ENCODE measurements at places on chromosomes 7 and 10. TPM values are rescaled to one million over a fixed set of nuclear protein-coding genes. Genes with fewer than 3 reads are reported as not detected.

- no peak for DNase-seq
Measured at GRCh38 chr10:109624939-109625338, 298.4 kb downstream of the XPNPEP1 start.

DNA sequence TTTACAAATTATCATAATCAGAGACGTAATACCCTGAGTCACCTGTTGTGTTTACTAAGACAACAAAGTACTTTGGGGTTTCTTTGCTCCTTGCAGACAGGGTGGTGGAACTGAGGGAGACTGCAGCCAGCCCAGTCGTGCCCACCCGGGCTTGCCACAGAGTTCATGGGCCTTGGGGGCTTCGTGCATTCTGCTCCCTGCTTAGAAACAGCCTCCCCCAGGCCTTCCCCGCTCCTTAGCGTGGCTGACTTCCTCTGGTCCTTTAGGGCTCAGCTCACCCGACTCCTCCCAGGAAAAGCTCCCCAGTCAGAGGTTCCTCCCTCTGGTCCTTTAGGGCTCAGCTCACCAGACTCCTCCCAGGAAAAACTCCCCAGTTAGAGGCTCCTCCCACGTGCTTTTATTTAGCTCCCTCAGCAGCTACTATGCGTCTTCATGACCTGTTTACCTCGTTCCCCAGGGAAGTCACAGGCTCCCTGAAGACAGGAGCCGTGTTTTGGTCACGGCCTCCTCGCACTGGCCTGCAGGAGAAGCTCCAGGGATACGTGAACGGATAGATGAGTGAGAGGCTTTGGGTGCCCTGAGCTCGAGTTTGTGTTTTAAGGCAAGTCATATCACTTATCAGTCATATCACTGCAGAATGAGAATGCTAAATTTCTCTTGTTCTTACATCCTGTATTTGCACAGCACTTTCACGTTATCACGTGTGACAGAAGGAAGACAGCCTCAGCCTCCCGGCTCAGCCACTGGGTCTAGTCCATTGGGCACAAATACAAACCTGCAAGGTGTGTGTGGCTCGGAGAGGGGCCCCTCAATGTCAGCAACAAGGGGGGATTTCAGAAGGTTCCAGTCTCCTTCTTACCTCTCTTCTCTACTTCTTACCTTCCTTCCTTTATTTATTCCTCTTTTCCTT, 52.7 kb upstream of the VIPR2 start:
- DNase-seq = peak; percentile 10

DNA sequence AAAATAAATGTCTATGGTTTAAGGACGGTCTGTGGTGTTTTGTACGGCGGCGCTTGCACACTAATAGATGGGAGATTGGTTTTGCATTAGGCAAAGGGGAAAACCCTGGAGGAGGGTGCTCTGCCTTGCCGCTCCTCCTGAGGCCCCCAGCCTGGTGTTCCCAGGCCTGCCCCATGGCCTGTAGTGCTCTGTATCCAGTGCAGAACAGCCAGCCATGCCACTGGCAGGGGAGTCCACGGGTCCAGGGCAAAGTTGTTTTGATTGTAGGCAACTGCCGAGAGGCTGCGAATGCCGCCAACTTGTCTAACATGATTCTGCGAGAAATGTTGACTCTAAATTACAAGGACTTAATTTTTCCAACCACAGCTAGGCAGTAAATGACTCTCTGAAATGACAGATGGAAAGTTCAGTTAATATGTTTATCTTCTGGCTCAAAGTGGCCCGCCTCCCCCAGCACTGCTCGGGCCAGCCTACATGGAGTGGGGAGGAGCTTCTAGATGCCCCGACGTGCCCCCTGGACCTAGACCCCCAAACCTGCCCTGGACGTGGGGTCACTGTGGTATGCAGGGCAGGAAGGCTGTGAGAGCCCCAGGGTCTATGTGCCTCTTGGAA, 104.6 kb upstream of the GDF10 start:
- no peak for DNase-seq

GRCh38 chr7:77811516-77812289, 13.1 kb downstream of the PHTF2 start:
- no peak for DNase-seq

DNA sequence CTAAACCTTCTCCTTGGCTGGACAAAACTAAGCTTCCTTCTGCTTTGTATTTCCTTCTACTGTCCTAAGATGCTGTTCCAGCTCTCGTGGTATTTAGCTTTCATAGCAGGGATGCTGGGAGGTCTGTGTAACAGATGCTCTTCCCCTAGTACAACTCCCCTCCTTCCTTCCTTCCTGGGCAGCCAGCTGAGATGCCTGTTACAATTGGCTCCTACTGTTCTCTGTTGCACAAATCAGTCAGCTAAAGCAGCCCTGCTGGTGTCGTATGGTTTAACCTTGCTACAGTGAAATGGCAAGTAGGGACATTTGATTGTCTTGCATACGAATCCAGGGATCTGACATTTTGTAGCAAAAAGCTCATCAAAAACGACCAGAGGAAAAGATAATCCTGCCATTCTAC, 143.8 kb downstream of the ARHGAP21 start:
- DNase-seq = no peak

DNA sequence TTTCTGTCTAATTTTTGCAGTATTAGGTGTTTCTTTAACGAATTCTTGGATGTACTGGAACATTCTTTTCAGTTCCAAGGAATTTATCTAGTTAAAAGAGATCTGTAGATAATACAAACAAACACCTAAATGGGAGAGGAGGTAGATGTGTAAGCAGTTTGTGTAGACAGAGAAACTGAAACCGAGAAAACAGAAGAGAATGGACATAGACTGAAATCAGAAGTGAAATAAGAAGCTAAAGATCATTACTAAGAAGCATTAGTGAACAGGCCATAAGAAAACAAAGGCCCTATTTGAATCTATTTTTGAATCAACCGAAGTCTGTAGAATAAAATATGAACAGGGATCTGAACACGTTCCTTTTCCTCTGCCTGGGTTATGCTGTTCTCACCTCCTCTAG, 26.5 kb upstream of the TMEM229A start:
- DNase-seq = no peak

GRCh38 chr10:86747796-86748581, 8.4 kb upstream of the BMPR1A start:
- no peak for DNase-seq

- no peak for DNase-seq
Measured at GRCh38 chr7:132441935-132442334, 134.3 kb downstream of the PLXNA4 start.

DNA sequence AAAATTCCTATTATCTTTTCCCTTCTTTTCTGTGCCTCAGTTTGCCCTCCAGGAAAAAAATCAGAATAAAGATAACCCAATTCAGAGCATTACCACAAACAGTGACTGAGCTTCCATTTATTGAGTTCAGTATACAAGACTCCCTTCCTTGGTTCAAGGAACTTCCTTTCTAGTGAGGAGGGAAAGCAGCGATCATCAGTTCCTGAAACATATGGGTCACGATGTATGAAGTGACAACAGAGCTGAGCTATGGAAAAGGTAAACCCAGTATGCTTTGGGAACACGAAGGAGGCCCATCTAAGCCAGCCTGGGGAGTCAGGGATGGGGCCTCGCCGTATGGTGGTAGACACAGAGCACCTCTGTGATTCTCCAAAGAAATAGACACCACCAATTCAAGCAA, 15.8 kb downstream of the C10orf71 start:
- DNase-seq = no peak

- DNase-seq = peak; percentile 92
Measured at GRCh38 chr10:63115732-63116383, 17.3 kb upstream of the NRBF2 start.

DNA sequence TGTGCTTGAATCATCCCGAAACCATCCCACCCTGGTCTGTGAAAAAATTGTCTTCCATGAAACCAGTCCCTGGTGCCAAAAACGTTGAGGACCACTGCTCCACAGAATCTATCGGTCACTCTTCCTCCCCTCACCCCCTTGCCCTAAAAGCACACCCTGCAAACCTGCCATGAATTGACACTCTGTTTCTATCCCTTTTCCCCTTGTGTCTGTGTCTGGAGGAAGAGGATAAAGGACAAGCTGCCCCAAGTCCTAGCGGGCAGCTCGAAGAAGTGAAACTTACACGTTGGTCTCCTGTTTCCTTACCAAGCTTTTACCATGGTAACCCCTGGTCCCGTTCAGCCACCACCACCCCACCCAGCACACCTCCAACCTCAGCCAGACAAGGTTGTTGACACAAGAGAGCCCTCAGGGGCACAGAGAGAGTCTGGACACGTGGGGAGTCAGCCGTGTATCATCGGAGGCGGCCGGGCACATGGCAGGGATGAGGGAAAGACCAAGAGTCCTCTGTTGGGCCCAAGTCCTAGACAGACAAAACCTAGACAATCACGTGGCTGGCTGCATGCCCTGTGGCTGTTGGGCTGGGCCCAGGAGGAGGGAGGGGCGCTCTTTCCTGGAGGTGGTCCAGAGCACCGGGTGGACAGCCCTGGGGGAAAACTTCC, 784 bp upstream of the SERPINE1 start:
- DNase-seq = peak; percentile 88

DNA sequence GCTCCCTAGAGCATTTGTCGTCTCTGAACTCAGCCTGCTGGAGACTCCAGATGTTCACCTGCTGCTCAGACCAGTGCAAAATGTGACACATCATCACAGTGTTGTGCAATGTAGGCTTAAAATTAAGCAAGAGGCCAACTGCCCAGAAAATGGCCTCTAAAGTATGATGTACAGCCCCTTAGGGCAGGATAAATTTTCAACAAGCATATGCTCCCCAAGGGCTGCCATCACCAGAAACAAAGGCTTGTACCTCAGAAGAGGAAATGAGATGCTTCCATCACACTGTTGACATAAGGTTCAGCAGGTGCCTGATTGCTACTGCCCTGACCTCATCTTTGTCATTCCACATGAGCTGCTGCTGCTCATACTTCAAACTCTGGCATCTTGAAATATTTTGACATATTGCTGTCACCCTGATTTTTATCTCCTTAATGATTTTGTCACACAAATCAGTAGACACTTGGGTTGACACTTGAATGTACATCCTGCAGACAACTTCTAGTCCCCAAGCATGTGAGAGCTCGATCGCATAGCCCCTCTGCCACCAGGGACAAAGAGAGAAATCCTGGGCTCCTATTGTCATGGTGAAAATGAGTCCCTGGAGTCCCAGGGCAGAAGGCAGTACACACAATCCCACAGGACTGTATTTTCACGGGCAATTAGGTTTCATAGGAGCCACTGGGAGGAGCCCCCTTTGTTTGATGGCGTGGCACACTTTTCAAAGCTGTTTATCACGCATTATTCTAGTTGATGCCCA, 219.7 kb upstream of the STK17A start:
- peak; percentile 77 for DNase-seq

DNA sequence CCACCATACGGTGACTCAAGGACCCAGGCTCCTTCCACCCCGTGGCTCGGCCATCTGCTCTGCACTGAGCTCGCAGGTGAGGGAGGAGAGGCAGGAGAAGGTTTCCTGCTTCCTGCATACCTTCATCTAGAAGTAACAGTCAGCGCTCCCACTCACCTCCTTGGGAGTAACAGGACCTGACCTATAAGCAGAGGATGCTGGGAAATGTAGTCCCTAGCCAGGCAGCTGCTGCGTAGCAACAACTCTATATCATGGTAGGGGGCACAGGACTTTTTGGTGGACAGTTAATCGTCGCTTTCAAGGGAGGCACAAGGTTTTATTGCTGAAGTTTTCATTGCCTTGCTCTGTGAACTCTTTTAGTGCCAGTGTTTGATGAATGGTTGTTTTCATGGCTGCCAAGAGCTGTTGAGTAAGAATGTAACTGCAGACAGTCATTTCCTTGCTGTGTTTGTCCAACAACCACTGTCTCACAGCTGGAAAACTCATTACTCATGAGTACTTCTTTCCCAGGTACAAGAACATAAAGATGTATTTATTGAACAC, 10.2 kb upstream of the ZFYVE27 start:
- peak; percentile 94 for DNase-seq

DNA sequence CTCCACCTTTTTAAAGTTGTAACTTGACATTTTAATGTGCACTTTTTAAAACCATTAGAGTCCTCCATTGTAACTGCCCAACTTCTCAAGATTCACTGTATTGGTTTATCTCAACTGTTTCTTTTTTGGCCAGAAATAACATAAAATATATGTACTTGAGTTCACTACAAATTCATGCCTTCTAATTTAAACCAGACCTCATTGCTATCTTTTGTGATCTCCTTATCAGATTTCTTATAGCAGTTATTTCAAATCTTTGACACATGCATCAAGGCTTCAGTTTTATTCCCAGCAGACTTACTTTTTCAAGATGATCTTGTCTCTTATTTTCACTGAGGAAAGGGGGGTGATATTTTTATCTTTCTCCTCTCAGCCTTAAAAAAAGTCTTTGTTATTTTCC, 154.3 kb downstream of the PHF14 start:
- no peak for DNase-seq

DNA sequence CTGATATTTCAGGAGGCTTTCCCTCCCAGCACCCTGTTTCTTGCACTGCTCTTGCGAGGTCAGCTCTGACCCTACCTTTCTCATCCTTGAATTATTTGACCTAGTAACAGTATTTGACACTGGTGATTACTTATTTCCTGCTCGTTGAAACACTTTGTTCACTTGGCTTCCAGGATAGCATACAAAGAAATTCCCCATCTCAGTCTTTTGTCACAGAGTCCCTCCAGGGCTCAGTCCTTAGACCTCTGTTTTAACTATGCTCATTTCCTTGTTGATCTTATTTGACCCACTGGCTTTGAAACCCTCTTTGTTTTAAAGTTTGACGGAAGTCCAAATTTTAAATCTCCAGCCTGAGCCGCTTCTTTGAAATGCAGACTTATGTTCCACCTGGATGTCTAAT, 29.9 kb downstream of the BMPR1A start:
- DNase-seq = no peak

DNA sequence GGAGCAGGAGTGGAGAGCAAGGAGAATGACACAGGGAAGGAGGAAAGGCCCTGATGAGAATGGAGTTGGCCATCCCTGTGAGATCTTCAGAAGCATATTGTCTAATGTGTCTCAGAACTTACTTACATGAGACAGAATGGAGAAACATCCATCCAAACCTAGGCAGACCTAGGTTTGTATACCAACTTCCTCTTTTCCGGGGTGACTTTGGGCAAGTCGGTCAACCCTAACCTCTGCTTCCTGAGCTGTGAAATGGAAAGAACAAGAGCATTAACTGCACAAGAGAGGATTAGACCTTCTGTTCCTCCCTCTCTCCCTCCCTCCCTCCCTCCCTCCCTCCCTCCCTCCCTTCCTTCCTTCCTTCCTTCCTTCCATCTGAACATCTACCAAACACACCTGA, 4.5 kb downstream of the GHRHR start:
- DNase-seq = no peak

DNA sequence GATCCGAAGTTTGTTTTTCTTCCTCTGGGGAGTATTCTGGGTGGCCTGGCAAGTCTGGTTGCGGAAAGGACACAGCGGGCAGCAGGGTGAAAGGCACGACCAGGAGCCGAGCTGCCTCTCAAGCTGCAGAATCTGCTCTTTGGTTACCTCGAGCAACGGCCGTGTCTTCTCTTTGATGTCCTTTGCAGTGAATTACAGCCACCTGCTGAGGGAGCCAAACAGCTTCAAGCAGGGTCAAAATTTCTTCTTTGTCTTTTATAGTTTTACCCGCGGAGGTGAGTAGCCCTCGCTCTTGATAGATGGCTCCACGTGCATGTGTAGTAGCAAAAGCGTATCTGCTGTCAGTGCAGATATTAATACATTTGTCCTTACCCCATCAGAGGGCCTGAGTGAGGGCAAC, 177.3 kb upstream of the MBL2 start:
- DNase-seq = no peak

ACTA2 gene
- 2.2 TPM for total RNA-seq

NRG3 gene
- not detected for total RNA-seq

C10orf67 gene
- 0.26 TPM for total RNA-seq

HGF gene
- total RNA-seq = under 0.01 TPM

ZNF727 gene
- 0.53 TPM for total RNA-seq

PGAM2 gene
- 0.53 TPM for total RNA-seq

DNAJC2 gene
- total RNA-seq = 16.8 TPM

HMX2 gene
- total RNA-seq = not detected

CNPY1 gene
- total RNA-seq = not detected

CSTF2T gene
- 11.3 TPM for total RNA-seq
